ENCODE measurements at places on chromosomes 7 and 10. TPM values are rescaled to one million over a fixed set of nuclear protein-coding genes. Genes with fewer than 3 reads are reported as not detected.

CNNM1 gene
- 0.16 TPM for polyA plus RNA-seq

ZNF775 gene
- polyA plus RNA-seq, result 4.6 TPM

- DNase-seq, result no peak
Observed at GRCh38 chr7:1455241-1455939, 3.9 kb downstream of the MICALL2 start.

DNA sequence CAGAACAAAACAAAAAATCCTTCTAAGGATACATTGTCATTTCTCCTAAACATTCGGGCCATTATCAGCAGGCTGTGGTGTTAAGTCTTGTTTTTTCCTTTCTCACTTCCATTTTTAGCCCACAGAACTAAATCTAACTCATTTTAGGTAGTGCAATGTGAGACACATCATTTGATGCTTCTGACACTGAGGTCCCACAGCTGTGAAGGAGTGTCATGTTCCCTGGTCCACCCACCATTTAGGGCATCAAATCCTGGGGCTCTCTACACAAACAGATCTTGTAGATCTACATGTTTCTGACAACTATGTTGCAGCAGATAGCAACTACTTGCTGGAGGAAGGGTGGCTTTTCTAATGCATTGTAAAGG is 232.5 kb upstream of the IGFBP3 start:
- DNase-seq, result no peak

GRCh38 chr10:119688033-119688508 is 36.9 kb downstream of the BAG3 start:
- no peak for DNase-seq

Data from SK-N-SH (cell line).